WERI-Rb-1 (cell line): ENCODE measurements at places on chromosomes 13 and 19.

DNA sequence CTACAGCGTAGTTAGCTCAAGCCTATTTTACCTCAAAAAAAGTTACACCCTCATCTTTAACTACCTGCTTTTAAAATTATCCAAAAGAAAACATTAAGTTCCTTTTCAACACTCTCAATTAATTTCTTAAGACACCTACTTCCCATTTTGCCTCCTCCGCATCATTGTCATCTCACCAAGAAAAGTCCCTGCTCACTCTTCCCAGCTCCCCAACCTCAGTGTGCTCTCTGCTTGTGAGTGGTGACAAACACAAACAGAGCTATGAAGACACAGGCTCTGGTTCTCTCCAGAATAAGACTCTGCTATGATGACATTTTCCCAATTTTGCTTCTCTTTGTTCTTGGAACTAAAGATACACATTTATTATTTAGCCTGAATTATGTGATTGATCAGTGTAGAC, 385.1 kb upstream of the HTR2A start:
- no peak for DNase-seq

GRCh38 chr13:26343816-26344215, 89.9 kb downstream of the CDK8 start:
- DNase-seq: no peak

- DNase-seq: no peak
Measured at GRCh38 chr19:29018542-29018941, 194.4 kb downstream of the UQCRFS1 start.

DNA sequence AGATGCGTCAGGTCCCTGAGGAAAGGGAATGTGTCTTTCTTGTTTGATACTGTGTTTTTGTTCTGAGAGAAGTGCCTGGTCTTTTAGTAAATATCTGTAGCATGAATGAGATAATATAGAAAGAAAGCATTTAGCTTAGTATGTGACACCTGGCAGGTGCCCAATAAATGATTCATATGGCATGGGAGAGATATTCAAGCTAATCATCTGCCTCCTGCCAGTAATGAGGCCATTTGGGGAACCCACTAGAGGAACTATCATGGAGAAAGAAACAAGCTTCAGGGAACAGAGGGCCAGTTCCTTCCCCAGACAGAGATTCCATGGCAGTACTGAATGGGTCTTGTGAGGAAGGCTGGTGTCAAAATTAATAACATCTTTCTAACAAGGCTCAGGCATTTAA, 603.9 kb downstream of the DCT start:
- no peak for DNase-seq

DNA sequence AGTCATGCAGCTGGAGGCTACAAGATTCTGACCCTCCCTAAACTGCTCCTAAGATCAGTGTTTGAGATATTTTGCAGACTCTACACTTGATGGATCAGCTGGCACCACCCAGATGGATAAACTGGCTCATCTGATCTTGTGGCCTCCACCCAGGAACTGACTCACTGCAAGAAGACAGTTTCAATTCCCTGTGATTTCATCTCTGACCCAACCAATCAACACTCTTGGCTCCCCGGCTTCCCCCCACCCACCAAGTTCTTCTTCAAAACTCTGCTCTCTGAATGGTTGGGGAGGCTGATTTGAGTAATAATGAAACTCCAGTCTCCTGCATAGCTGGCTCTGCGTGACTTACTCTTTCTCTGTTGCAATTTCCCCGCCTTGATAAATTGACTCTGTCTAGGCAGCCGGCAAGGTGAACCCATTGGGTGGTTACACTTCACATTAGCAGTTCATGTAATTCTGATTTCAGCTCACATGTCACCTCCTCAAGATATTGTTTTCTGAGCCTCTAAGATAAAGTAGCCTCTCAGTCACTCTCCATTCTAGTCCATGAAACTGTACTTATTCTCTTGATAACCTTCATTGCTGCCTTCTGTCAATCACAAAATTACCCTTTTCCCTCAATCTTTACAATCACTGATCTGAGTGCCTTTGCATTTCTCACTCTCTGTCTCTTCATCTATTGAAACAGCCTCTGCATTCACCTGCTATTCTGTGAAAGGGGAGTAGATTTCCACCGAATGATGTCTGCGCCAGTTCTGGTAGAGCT, 9.9 kb upstream of the FPR3 start:
- DNase-seq: no peak

DNA sequence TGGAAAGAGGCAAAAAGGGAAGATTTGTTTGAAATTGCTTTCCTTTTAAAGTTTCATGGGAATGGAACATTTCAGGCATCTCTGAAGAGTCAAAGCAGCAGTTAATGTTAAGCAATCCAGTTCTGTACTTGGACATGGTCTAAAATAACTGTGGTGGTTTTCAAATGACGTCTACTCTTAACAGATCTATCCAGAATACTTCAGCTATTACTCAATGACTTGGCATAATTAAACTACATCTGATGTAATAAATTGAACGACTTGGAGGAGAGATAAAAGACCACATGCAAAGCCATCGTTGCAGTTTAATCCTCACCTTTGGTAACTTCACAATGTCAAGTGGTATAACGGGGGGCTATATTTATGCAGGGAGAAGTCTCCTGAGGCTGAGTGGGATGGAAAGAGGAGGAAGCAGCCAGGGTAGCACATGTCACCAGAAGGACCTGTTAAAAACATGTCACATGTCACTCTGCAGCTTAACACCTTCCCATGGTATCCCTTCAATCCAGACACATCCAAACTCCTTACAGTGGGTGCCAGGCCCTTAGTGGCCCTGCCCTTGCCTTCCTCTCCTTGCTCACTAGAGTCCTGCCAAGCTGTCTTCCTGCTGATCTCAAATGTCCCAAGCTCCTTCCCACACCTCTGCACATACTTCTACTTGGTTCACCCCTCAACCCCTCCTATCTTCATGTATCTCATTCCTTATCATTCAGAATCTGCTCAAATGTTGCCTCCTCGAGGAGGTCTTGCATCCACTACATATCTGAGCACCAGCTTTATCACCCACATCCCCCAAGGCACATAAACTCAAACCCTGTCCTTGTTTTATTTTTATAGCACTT, 327.8 kb downstream of the SUCLA2 start:
- no peak for DNase-seq
